ENCODE measurements at places on chromosomes 7 and 10.

DNA sequence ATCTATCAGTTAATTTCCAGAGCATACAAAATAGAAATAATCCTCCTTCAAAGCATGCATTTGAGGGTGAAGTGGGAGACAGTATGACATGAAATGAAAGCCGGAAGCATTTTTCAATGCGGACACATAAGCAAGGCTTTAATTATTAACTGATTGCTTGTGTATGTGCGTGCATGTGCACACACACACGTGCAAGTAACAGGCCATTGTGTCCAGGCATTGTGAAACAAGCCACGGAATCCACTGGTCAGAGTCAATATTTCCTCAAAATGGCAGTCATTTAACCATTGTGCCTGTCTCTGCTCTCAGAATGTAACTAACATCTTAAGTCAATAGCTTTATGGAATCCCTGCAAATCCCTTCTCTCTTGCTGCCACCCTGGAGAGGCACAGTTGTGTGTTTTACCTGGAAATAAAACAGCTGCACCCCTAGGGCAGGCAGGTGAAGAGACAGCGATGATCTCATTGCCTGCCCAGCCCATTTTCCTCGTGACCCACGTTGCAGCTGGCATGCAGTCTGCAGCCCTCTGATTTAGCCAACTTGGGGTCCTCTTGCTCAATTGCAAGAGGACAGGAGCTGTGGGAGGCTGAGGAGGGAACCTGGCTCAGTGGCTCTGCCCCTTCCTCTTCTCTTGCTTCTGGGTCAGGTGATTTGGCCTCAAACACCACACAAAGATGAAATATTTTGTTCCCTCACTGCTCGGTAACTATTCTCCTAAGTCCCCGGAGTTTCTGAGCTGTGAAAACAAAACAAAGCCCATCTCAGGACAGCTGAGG, 500.9 kb upstream of the ZMIZ1 start:
- DNase-seq = no peak

- no peak for DNase-seq
These were observed 399.3 kb upstream of the PODXL start for GRCh38 chr7:131955679-131956078.

DNA sequence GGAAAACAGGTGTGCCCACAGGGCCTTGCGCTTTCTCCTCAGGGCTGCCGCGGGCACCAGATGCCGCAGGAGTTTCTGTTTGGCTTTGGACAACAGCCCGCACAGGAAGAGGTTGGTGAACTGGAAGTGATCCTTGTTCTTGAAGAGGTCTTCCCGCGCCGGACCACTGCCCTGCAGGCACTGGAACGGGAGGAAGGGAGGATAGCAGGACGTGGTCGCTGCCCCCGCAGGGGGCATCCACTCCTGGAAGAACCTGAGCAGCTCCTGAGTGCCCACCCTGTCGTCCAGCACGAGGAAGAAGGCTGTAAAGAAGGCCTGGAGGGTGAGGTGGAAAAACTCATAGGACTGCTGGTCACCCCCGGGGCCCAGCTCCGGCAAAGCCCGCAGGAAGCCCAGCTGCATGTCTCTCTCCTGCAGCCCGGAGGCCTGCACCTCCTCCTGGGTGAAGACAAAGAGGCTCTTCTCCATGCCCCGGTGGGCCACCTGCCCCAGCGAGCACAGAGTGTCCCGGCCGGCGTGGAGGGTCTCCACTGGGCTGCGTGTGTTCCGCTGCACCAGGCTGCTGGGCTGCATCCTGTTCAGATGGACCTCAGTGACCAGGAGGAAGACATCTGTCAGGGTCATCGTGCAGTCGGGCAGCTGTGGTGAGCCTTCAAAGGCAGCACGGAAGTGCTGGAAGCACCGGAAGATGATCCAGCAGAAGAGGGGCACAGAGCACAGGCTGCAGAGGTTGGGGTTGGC, 26.9 kb downstream of the NOD1 start:
- DNase-seq = no peak

- no peak for DNase-seq
These were observed 380.1 kb downstream of the HPSE2 start for GRCh38 chr10:98855403-98856189.

- DNase-seq = no peak
These were observed 722.6 kb downstream of the GRID1 start for GRCh38 chr10:85643845-85644525.

DNA sequence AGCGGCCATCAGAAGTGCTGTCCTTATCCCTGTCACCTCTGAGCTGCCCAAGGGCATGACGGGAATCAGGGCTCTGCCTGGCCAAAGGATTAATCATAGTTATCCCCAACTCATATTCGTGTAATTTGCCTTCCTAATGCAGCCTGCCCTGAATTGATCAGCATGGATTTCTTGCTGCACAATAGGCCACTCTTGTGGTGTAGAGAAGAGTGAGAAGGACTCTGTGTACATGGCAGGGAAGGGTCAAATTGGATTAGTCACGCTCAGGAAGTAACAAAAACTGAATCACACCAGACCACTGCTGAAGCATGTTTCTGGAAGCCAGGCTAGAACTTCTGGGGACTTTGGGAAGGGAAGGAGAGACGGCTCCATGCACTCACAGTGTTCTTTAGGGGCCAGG, 227.0 kb downstream of the BUB3 start:
- DNase-seq = no peak

- DNase-seq = no peak
These were observed 212.1 kb downstream of the MLLT10 start for GRCh38 chr10:21746118-21746517.

DNA sequence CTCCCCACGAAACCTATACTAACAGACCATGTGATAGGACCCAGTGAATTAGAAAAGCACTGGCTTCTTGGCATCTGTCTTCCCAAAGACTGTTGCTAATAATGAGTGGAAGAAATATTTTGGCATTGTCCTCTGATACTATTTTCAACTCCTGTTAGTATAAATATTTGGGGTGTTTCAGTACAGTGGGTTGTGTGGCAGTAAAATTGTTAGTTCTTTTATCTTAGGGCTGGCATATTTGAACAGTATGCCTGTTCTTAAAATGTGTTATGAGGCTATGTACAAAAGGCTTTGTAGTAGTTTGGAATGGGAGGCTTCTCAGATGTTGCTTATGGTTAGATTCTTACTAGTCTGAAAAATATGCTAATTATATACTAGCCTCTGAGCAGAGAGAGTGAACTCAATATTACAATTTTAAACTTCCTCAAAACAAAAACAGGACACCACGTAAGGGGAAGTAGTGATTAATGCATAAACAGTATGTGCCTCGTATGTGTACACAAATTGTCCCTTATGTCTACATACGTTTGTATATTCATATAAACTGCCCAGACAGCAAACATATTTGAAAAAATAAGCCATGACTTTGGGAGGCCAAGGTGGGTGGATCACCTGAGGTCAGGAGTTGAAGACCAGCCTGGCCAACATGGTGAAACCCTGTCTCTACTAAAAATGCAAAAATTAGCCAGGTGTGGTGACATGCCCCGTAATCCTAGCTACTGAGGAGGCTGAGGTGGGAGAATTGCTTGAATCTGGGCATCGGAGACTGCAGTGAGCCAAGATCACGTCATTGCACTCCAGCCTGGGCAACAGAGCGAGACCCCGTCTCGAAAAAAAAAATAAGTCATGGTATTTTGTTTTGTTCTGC, 115.4 kb downstream of the ARID5B start:
- no peak for DNase-seq

DNA sequence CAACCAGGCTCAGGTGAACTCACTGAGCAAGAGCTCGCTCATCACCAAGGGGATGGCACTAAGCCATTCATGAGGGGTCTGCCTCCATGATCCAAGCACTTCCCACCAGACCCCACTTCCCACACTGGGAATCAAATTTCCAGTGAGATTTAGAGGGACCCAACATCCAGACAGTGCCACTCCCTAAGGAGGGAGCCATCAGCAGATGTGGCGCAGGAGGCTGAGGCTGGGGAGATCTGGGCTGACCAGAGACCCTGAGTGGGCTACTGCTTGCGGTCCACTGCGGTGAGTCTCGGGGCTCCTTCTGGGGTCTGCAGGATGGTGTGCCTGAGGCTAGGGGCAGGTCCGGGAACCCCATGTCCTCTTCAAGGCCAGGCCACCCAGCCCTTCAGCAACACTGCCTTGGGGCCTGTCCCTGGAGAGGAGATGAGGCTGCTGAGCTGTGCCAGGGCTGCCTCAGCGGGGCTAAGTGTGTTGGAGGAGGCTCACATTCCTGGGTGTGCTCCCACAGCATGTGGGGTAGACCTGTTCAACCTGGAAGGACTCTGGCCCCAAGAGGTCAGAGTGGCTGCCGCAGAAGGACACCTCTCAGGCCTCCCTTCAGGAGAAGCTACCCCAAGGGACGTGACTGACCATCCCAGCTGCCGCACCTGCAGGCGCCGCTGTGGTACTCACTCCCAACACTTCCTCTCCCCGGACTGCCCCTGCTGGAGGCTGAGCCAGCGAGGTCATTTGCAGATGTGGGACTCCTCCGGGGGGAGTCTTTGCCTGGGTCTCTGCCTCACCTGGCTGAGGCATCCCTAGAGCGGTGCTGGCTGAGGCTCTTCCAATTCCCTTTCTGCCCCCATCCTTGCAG, 22.3 kb upstream of the PCBD1 start:
- DNase-seq = no peak

- no peak for DNase-seq
These were observed 87.3 kb downstream of the SEMA3A start for GRCh38 chr7:84107259-84107658.
